ENCODE measurements at places on chromosomes 2 and 18.

- no peak for DNase-seq
These were observed 210.9 kb upstream of the SMAD7 start for GRCh38 chr18:49161627-49162026.

DNA sequence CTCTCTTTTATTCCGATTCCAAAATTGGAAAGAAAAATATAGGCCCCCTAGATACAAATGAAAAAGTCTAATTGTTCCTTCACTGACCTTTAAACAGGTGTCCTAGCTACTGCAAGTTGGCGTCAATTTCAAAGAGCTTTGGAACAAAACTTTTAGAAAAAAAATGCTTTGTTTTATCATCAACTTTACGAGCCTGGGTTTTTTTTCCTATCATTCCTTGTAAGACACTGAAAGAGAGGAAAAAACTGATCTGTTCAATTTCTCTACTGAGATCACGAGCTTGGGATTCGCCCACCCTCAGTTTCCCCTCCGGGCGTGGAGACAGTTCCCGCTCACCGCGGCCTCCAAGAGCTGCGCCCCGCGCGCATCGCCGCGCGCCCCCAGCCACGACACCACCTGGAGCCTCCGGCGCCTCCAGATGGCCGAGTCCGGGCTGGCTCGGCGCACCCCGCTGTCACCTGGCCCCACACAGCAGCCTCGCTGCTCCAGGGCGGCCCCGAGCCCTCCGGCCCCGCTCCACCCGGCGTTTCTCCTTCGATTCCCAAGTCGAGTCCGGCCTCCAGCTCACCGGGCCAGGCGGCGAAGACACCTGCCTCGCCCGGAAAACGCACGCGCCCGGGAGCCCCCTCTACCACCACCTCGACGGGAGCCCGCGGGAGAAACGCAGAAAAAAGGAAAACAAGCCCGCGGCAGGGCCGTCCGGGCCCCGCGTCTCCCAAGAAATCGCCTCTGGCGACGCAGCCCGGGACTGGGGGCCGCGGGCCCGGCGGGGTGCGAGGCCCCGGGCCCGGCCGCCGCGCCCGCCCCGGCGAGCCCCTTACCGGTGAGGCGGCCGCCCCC lies 656 bp downstream of the TBC1D8 start:
- peak; percentile 9 for DNase-seq

GRCh38 chr18:9135081-9135911 lies 1.3 kb upstream of the ANKRD12 start:
- no peak for DNase-seq

GRCh38 chr18:43847164-43848091 lies 570.1 kb upstream of the SYT4 start:
- DNase-seq, result no peak

DNA sequence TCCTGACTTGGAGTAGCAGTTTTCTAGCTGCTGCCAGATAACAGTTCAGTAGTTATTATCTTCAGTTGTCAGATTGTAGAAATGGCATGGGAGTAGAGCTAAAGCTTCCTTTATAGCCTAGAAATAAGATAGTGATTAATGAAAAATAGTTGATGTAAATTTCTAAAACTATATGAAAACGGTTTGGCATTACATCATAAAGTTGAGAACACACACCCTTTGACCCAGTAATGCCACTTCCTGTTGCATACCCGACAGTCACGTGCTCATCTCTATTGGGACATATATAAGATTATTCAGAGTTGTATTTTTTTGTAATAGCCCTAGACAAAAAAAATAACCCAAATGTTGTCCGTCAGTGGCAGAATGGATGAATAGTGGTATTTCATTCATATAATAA lies 39.4 kb upstream of the ASB1 start:
- no peak for DNase-seq

DNA sequence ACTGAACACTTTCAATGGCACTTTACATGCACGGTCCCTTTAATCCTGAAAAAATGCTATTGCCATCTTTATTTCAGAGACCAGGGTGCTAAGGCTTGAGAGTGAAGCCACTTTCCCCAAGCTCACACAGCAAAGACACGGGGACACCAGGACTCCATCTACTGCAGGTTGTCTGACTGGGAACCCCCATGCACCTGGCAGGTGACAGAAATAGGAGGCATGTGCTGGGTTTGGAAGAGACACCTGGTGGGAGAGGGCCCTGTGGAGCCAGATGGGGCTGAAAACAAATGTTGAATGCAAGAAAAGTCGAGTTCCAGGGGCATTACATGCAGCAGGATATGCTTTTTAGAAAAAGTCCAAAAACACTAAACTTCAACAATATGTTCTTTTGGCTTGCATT lies 5.2 kb upstream of the EHD3 start:
- DNase-seq, result no peak

- no peak for DNase-seq
These were observed 31.5 kb upstream of the LGALSL start for GRCh38 chr2:64422466-64422865.

DNA sequence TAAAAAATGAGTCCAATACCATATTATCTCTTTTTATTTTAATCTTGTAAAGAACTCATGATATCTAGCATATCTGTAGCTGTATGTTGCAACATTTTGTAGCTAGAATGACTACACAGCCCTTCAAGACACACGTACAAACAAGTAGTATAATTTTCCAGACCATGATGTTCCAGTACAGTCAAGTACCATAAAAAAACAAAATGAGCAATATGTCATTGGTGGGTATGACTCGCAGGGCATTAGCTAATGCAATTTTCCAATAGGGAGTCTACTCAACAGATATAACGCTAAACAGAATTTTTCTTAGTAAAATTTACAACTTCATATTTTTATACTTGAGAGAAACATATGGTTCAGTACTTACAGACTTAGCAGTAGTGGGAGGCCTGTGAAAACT lies 53.6 kb upstream of the UGP2 start:
- no peak for DNase-seq

DNA sequence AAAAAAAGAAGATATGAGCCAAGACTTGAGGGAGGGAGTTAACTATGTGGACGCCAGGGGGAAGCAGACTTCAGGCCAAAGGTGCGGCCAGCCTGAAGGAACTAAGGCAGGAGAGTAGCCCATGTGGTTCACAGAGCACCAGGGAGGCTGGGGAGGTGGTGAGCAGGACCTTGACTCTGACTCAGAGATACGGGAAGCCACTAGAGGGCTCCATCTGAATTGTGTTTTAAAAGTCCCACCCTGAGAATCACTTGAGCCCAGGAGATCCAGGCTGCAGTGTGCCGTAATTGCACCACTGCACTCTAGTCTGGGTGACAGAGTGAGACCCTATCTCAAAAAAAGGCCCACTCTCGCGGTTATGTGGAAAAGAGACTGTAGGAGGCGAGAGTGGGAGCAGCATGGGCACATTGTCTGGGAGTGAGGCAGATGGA lies 12.3 kb downstream of the CEP192 start:
- DNase-seq, result no peak

- DNase-seq, result no peak
These were observed 129.7 kb upstream of the SIX2 start for GRCh38 chr2:45138904-45139303.

GRCh38 chr2:110866466-110866865 lies 134.1 kb downstream of the ACOXL start:
- DNase-seq, result no peak

DNA sequence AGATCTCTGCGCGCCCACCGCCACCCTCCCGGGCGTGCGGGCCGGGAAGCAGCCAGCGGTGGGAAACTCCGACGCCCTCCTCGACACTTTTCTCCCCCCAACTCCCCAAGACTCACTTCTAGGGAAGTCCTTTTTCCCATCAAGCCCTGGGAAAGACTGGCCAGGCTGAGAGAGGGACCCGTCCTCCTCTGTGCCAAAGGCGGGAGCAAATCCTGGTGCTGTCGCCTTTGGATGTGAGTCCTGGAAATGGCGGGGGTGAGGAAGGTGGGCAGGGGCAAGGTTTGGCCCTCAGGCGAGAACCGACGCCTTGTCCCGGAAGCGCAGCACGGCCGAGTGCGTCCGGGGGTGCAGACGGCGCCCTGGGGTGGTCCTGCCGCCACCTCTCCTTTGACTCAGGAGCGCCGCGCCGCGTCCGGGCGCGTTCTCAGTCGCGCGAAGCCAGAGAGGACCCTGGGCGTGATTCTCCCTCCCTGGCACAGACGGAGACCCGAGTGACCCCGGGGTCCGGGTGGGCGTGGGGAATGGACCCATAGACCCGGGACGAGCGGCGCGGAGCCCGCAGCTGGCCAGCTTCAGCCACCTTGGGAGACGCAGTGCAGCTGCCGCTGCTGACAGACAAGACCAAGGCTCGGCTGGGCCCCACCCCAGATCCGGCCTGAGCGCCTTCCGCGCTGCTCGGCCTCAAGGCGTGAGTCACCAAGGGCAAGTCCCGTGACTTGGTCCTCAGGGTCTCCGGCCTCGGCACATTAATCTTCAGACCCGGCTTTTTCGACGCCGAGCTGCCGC lies 3.5 kb upstream of the LBX2 start:
- no peak for DNase-seq

- DNase-seq, result peak; percentile 41
These were observed 51.4 kb downstream of the KIF5C start for GRCh38 chr2:148926291-148926961.

DNA sequence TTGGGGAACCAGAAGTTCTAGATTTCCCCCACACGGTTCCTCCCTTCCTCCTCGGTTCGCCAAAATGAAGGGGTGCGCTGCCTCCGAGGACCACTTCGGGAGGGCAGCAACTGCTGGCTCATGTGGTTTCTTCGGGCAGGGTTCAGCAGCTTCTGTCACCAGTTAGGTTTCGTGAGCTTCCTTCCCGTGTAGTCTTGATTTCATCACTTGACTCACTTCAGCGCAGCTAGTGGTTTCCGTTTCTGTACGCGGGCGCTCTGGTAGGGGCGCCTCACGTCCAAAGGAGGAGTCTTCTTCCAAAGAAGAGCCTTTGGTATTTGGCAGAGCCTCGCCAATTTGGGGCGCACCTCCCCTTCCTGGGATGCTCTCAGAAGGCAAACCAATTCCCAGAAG lies 485 bp upstream of the GALNT3 start:
- no peak for DNase-seq

DNA sequence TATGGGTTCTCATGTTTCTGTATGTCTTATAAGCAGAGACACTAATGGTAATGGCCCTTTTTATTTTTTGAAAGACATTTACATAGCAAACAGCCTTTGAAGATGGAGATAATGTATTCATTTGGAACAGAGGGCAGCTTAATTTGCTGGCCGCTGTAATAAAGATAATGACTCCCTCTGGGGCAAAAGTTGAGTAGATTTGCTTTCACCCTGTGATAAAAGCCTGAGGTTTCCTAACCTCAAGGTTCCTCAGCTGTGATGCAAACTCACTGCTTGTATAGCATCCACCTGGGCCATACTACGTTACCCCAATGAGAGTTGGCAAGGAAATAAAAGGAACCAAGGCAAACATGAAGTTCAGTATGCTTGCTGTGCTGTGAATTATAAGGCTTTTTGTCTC lies 54.8 kb downstream of the TEX51 start:
- no peak for DNase-seq

GRCh38 chr2:150486539-150487484 lies 655 bp downstream of the RND3 start:
- no peak for DNase-seq

DNA sequence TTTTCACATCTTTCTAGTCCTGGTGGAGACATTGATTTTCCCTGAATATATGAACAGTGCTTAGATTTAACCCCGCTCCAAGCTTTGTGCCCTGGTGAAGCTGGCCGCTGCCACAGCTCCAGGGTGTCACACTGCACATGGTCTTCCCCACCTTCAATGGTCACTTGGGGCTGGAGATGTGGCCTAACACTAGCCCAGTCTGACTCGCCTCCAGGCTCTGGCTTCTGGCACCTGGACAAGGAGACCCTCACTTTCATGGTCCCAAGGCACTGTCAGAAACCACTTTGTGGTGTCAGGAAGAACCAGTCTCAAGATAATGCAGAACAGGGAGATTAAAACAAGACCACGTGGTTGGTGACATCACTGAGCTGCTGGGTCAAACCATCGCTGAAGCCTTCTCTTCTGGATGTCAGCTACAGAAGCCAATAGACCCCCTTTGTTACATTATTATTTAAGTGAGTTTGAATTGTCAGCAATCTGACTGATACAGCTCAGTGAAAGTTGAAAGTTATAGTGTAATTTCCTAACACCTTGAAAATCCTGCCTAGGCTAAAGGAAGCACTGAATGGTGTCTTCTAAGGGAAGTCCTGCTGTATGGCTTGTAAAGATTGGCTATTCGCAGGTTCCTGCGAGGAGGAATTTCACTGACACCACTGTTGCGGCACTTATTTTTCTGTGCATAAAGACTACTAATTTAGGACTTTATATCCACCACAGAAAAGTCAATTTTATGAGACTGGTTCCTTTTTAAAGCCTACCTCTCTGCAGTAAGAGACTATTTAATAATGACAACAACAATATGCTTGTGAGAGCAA lies 55.0 kb upstream of the CTDP1 start:
- DNase-seq, result no peak

GRCh38 chr2:10355471-10356438 lies 53.1 kb downstream of the HPCAL1 start:
- no peak for DNase-seq

DNA sequence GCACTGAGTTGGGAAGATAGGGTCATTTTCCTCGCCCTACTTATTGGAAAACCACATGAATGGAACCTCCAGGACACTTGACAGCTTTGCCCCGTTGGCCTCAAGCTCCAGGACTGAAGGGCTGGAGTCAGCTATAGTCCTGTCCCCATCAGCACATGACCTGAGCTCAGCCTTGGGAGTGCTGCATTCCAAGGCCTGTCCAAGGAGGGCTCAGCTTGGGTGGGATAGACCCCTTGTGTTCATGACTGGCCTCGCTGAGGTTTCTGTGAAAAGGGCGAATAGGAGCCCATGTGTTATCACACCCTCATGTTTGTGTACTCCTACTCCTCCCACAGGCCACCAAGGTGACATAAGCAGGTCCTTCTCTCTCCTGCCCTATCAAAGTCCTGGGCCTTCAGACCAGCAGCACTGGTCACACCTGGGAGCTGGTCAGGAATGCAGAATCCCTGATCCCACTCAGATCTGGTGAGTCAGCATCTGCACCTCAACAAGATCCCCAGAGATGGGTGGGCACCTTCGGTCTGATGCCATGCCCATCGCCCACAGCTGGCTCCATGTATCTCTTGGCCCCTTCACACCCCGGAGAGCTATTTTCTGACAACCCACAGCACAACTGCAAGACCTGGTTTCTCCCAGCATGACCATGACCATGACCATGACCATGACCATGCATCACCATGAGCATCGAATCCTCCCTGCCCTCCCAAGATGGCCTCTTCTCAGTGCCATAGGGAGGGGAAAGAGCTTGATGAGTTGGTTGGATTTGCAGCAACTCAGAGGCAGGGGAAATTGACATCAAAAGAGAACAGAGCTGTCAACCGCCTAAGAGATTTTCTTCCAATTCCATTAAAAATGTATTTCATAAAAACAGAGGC lies 83.0 kb upstream of the RAB6C start:
- DNase-seq, result no peak

DNA sequence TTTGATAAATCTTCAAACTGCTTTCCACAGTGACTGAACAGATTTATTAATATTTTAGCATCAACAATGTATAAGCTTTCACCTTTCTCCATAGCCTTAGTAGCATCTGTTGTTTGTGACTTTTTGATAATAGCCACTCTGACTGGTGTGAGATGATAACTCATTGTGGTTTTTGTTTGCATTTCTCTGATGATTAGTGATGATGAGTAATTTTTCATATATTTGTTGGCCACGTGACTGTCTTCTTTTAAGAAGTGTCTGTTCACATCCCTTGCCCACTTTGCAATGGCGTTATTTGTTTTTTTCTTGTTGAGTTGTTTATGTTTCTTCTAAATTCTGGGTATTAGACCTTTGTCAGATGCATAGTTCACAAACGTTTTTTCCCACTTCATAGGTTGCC lies 952.9 kb downstream of the TRIB2 start:
- DNase-seq, result no peak

GRCh38 chr18:53755914-53756609 lies 468.4 kb downstream of the MBD2 start:
- no peak for DNase-seq

All from amygdala (tissue), 56 donors.